ENCODE measurements at places on chromosomes 13 and 19. TPM values are rescaled to one million over a fixed set of nuclear protein-coding genes. Genes with fewer than 3 reads are reported as not detected.

ACP7 gene
- not detected for total RNA-seq

SUGT1 gene
- 31.6 TPM for total RNA-seq

MISP3 gene
- 11.1 TPM for total RNA-seq

NAPSA gene
- total RNA-seq: 1.3 TPM

NLRP11 gene
- total RNA-seq: not detected

ZNF221 gene
- total RNA-seq: 5.8 TPM

CAB39L gene
- 82.6 TPM for total RNA-seq

RAB20 gene
- total RNA-seq: 13.3 TPM

FAM216B gene
- not detected for total RNA-seq

FDX2 gene
- 24.1 TPM for total RNA-seq

ZNF813 gene
- total RNA-seq: 3.5 TPM

MIA gene
- total RNA-seq: 2.7 TPM

VN1R4 gene
- total RNA-seq: not detected

EXOC3L2 gene
- 2.2 TPM for total RNA-seq

GPR12 gene
- total RNA-seq: not detected

PSG6 gene
- total RNA-seq: not detected

ZNF442 gene
- 3.4 TPM for total RNA-seq

DACT3 gene
- 77.8 TPM for total RNA-seq

TMEM86B gene
- 2.8 TPM for total RNA-seq

TPTE2 gene
- total RNA-seq: not detected

SRRM5 gene
- total RNA-seq: 0.17 TPM

ZNF99 gene
- total RNA-seq: not detected

NACC1 gene
- total RNA-seq: 32.5 TPM

IGFL3 gene
- total RNA-seq: not detected

MBD3L3 gene
- total RNA-seq: not detected

SHISA2 gene
- 0.83 TPM for total RNA-seq

PCSK4 gene
- total RNA-seq: 3.7 TPM

RPL36 gene
- total RNA-seq: 461 TPM

ZNF416 gene
- 5.3 TPM for total RNA-seq

NLRP7 gene
- not detected for total RNA-seq

CCNA1 gene
- not detected for total RNA-seq

Data from esophagus muscularis mucosa (tissue), 4 donors.